ENCODE measurements at places on chromosomes 5 and 9.

DNA sequence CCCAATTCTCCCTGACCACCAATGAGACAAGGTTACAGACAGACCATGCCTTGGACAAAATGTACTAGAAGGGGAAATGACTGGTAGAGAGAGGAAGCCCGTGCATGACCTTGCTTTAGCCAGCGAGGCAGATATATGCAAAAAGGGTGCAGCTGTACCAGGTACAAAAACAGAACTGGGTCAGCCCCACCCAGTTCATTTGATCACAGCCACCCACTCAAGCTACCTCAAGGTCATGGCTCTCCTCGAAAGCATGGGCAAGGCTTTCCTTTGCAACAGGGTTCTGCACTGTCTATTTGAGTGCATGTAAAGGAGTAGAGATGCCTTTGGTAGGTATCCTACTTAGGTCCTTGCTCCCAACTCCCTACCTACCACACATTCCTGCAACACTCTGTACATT lies 33.3 kb downstream of the TLE1 start:
- DNase-seq: no peak

DNA sequence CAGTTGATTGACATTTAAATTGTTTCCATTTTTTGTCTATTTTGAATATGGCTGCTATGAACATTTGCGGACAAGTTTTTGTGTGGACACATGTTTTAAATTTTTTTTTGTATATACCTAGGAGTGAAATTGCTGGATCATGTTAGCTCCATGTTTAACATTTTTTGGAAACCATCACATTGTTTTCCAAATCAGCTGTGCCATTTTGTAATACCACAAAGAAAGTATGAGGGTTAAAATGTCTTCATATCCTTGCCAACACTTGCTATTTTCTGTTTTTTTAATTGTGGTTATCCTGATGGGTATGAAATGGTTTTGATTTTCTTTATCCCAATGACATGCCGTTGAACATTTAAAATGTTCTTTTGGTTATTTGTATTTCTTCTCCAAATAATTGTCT lies 52.1 kb downstream of the CARTPT start:
- no peak for DNase-seq

DNA sequence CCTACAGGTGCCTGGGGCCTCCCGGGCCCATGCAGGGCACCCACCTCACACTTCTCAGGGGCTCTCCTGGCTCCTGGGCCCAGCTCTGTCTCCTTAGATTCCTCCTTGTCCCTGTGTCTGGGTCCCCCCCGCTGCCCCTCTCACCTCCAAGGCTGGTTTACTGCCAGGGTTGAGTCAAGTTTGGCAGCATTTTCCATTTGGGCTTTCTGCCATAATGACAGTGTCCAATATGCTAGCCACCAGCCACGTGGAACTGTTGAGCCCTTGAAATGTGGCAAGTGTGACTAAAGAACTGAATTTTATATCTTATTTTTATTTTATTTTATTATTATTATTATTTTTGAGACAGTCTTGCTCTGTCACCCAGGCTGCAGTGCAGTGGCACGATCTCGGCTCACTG lies 1.9 kb downstream of the TTC16 start:
- DNase-seq: no peak

DNA sequence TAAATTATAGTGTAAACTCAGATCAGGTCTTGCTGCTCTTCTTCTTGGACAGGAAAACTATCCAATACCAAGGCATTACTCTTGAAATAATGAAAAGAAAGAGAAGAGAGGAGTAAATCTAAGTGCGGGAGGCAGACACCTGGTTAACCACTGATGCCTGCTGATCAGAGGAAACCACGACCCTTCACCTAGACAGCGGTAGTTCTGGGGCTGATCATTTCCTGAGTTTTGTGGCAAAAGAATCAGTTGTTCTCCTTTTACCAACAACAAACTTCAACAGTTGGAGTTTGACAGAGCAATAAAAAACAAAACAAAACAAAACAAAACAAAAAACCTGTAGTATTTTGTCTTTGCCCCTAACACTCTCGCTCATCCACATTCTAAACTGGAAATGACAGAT lies 3.0 kb downstream of the RLN1 start:
- no peak for DNase-seq

DNA sequence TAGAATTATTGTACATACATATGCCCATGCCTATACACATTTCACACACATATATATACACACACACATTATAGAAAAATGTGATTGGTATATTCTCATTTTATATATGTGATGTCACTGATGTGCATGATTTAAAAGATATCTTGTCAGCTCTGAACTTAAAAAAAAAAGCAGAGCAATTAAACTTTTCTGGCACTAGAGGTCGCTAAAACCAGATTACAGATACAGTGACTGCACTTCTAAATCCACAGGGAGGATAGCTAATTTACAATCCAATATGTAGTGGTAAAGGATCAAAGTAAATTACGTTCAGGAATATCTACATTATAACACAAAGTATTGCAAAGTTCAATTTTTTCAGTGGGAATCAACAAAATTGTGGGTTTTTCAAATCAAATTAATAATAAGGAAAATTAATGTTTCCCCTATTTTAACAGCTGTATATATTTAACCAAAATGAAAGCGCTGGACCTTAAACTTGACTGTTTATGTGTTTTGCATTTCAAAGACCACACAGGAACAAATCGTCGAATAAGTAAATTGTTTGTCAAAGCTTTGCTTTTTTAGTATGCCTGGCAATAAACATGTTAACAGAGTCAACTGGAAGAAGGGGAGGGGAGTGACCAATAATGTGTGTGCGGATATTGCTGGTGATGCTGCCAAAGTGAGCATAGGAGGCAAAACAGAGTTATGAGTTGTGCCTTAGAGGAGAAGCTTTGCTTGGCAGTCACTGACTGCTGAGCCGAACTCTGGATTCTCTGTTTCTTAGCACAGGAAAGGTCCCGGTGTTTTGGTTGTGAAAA lies 1201.4 kb upstream of the C9orf72 start:
- DNase-seq: no peak

DNA sequence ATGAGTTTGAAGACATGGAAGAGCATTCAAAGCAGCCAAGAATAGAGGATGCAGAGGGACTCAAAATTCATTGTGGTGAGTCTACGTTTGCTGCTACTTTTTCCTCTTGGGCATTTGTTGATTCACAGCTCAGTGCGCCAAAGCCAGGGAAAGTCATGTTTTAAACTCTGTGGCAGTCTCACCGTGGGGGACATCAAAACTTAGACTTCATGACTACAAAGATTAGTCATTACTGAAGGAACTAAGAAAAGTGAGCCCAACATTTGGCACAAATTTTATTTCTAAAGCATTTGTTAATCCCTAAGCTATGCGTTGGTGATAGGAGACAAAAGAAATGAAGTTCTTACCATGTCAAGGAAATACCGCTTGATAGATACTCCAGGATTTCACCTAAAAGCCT lies 73.7 kb upstream of the MTAP start:
- no peak for DNase-seq

DNA sequence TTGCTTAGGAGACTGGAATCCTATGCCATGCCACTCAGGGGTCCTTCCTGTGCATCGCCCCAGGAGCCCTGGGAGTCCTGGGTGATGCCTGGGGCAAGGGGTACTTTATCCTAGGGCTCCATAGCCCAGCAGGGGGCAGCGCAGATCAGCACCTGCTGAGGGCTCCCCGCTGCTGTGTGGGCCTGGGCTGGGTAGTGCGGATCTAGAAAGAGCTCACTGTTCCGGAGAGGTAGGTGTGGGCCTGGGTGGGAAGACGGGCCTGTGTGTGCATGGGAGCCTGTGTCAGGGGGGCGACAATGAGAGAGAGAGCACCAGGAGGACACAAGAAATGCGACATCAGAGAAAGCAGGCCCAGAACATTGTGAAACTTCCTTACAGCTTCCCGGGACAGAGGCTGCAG lies 11.4 kb upstream of the DAB2IP start:
- DNase-seq: no peak

DNA sequence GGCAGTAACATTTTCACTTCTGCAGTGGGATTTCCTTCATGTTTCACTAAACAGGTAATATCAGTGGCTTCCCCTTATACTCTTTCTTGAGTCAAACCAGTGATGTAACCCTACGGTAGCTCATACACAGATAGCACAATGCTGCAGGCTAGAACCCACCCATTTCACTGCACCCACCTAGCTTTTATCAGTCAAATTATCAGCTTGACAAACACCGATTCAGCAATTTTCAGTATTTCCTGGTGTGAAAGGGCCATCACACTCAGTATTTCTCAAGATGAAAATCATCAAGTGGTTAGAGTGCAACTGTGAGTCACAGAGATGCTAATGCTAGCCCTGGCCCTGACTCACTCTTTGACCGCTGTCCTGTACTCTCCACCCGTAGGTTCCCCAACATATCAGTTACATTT lies 242.3 kb upstream of the PTGER4 start:
- peak; percentile 12 for DNase-seq

- DNase-seq: no peak
Observed at GRCh38 chr9:70315389-70315788, 56.6 kb downstream of the SMC5 start.

Data from GM06990 (cell line).